ENCODE measurements at places on chromosomes 4 and X.

- no peak for DNase-seq
These were observed 112.9 kb upstream of the GPRIN3 start for GRCh38 chr4:89420507-89420906.

DNA sequence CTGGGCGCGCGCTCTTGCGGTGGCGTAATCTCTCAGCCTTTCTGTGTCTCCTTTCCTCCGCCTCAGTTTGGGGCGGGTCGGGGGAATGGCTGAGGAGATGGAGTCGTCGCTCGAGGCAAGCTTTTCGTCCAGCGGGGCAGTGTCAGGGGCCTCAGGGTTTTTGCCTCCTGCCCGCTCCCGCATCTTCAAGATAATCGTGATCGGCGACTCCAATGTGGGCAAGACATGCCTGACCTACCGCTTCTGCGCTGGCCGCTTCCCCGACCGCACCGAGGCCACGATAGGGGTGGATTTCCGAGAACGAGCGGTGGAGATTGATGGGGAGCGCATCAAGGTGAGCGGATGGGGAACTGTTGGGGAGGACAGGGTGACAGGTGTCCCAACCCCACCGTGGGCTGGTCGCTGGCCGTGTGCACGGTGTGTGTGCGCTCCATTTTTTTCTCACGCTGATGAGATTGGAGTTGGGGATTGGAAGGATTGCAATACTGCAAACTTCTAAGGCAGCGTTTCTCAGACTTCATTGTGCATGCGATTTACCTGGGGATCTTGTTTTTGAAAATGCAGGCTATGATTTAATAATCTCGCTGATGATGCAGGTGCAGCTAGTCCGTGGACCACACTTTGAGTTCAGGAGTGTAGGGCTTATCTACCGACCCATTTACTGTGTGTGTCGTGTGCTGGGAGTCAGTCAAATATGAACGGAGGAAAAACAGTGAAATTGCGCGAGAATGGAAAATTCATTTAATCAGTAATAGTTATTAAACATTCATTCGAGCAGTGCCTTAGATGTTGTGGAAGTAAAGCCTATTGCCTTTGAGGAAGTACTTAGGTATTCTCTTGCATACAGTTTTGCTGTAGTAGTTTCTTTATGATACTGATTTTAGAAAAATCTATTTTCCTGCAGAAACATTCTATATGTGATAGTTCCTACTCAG, at the start of gene RAB33B:
Gene RAB33B, plus strand, starts transcription at position 11 of the 935 bp plus-strand sequence. Its CDS starts 75 bp downstream, at position 86.
- no peak for DNase-seq

- no peak for DNase-seq
These were observed 123.4 kb downstream of the SPCS3 start for GRCh38 chr4:176443117-176443516.

GRCh38 chrX:46260499-46260898, 284.7 kb downstream of the ZNF674 start:
- no peak for DNase-seq

Measured in aorta (tissue), 5 donors.